ENCODE measurements at places on chromosomes 4 and X.

DNA sequence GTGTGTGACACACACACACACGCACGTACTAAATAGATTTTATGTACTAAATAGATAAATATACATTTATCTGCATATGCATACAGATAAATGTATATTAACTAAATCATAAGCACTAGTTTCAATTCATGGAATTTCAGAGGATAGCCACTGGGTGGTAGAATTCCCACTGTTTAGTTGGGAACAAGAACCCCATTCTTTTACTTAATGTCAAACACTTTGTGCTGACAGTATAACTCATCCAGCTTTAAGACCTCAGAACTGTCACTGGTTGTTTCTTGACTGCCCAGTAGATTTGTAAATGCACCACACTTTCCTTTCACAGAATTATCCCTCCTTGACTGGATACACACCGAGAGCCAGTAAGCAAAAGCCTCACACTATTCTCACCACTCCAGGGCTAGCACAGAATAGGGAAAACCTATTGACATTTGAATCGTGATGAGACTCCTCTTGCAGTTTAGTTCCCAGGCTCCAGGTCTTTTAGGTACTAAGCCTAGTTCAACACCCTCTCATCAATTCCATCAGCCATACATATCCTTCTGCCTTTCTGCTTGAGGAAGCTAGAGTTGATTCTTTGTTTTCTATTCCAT is 32.4 kb downstream of the PPARGC1A start:
- no peak for DNase-seq

DNA sequence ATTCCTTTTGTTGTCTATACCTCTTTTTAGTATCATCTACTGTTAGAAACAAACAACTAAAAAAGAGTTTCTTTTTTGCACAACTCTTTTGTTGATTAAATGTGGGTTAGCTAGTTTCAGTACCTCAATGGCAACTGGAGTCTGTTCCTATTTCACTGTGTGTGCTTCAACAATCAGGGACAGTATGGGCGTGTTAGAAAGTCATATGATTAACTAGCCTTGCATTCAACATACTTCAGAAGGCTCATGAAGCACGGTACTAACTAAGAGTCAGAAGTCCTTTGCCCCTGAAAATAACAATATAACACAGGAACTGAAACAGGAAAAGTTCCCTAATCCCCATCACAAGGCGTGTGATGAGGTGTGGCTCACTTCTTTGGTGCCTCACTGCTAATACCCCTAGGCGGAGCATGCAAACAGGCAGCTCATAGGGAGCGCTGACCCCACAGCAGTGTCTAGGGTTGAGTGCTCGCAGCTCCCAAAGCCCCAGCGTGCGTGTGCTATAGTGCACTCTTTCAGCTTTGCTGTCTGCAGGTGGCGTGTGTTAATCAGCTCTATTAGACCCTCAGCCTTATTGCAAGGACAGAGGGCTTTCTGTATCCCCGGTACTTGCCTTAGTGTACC is 203.1 kb upstream of the NDST3 start:
- DNase-seq, result no peak

GRCh38 chrX:110851780-110852179 is 56.2 kb upstream of the CHRDL1 start:
- DNase-seq, result no peak

- DNase-seq, result no peak
Measured at GRCh38 chrX:152428120-152428519, 23.0 kb downstream of the GABRA3 start.

DNA sequence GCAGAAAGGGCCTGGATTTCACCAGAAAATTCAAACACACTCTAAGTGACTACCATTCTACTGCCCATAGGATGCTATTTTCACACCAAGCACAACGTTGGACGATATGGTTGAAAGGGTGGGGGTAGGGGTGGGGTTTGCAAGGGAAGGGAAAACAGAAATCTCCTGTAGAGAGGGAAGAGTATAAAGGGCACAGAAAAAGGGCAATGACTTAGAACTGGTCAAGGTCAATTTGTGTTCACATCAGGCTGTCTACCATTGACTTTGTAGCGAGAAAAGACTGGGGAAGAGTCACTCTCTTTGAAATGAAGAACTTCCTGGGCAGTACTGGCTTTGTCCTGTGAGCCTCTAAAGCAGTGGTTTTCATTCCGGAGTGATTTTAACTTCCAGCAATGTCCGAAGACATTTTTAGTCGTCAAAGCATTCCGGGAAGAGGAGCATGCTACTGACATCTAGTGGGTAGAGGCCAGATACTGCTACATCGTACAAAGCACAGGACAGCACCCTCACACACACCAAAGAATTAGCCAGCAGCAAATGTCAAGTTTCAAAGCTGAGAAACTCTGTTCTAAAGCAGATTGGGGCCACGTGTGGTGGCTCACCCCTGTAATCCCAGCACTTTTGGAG is 48.4 kb upstream of the SLC7A3 start:
- no peak for DNase-seq

DNA sequence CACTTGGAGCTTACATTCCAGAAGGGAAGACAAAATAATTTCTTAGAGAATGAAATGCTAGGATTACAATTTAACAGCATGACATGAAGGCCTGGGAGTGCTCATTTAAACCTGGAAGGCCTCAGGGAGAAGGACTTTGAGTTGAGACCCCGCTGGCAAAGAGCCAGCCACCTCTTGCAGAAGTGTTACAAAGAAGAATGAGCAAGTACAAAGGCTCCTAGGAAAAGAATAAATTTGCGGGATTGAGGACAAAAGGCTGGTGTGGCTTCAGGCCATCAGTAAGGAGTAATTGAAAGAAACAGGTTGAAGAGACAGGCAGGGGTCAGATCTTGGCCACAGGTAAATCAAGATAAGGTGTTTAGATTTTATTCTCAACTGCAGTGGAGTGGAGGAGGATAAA is 3.1 kb upstream of the ELOVL6 start:
- DNase-seq, result no peak

DNA sequence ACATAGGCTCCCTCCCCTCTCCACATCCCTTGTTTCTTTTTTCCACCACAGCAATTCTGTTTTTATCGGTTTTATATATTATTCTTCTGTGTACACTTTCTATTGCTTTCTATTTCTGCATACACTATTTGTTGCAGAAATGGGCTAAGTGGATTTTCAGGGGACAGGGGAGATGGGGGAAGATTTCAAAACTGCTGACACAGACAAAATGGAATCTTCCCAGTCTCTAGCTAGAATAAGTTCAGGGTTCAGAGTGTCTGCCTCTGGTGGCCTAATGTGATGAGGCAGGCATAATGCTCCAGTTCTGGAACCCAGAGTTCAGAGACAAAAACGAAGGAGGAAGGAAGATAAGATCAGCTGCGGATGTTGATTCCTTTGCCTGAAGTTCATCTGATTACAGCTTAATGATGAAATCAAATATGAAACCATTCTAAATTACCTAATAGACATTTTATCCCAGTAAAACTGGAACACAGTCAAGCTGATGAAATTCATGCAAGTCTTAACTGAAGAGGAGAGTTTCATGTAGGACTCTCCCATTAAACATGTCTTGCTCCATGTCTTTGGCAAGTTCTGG is 447.1 kb downstream of the AFF2 start:
- no peak for DNase-seq

DNA sequence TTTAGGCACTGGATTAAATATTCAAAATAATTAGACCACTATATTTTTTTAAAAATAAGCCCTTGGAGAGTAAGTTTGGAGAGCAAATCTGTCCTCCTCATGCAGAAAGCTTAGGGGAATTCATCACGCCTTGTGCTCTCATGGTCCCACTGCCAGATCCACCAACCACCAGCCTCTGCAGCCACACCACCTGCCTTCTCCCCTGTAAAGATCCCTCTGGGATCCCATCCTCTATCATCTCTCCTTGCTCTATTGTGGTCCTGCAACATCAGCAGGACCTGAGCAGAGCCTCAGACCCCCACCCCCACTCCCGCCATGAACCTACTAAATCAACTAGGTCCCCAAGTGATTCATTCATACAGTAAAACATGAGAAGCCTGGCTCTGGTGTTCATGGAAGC is 482.6 kb upstream of the GALNT7 start:
- no peak for DNase-seq

DNA sequence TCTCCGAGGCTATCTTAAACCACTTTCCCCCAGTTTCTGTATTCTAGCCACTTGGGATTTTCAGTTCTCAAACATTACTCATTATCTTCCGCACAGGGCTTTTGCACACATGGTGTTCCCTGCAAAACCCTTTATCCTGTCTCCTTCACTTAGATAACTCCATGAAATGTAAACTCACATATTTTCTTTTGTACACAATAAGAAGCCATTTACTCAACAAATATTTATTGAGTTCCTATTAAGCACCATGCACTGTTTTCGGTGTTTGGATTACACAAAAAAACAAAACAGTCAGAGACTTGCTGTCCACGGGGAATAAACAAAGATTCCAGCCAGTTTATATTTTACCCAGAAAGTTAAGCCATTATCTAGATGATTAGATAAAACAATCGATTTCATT is 42.5 kb upstream of the UNC5C start:
- DNase-seq, result no peak

DNA sequence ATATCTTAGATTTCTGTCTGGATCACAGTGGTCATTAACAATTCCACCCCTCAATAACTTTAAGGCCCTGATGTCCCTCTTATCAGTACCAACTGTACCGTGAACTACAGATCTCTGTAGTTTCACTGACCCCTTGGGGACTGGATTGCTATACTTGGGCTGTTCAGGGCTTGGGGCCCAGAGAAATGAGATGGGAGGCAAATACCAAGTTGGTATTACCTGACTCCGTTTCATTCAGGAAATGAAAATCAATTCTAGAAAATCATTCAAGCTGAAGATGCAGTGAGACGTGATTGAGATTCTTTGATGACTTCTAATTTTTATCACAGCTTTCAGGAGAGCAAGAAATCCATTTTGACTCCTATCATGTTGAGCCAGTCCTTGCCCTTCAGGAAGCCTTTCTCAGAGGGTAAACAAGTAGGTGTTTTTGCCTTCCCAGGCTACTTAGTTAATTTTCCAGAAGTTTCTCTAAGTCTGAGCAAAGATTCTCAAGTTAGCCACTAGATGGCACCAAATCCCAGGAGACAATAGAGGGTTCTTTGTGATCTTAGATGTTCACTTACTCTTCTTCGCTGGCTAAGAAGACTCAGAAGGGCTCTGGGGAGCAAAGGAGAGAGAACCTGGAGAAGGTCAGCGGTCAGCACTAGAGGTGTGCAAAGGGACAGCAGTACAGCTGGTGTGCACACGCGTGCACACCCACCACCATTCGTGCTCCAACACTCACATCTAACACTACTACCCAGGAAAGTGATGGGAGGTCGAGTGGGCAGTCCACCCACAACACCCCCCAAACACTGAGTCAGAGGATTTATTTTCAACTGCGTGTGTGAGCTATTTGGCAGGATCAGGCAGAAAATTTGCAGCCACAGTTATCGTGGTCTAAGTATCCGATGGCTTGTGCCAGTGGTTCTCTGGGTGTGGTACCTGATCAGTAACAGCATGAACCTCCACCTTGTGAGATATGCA is 7.4 kb downstream of the HNRNPH2 start:
- no peak for DNase-seq

- no peak for DNase-seq
Measured at GRCh38 chr4:163540977-163541376, 46.5 kb downstream of the TMA16 start.

GRCh38 chr4:112053825-112054350 is 91.4 kb upstream of the FAM241A start:
- DNase-seq, result no peak

DNA sequence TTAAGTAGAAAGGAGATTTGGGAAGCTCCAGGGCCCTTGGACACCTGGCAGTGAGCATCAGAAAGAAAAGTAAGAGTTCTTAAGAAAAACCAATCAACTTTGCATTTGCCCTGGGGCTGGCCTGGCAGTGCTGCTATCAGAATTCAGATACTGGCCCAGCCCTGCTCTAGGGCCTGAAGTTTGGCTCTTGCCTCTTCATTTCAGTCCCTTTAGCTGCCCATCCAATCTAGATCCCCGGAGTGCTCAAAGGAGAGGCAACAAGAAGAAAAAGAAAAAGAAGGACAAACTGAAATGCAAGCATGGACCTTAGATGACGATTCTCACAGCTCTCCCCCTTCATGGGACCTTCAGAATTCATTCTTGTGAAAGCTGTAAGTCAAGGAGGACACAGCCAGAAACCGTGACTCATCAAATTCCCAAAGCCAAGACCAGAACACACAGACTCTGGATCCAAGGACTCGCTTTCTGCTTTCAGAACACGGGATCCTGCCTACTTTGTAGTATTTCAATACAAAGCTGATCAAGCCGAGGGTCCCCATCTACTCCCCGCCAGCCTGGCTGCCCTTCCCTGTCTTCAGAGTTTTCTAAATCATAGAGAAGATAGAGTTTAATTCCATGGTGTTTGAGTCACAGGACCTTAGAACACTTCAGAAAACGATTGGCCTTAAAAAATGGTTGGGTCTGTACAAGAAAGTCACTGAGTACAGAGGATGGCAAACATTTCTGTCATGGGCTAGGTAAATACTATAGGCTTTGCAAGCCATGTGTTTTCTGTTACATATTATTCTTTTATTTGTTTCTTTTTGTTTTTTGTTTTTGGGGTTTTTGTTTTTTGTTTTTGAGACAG is 103.7 kb downstream of the RBM47 start:
- DNase-seq, result no peak

DNA sequence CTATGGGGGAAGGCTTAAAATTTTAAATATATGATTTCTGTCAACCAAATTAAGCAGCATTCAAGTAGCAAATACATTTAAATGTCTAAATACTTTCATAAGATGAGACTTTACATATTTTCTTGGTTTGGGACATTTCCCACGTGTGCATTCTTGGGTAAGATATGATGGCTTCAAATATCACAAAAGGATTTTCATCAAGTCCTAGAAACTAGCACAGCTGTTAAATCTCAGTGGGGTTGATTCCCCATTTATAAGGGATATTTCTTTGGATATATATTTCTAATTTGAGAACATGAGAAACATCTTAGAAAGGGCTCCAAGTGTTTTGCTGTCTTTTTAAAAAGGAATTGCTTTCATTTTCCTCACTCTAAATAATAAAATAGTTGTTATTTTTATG is 90.2 kb downstream of the P2RY10 start:
- no peak for DNase-seq

GRCh38 chrX:47311932-47312774 is 58.2 kb upstream of the ZNF157 start:
- DNase-seq, result peak; percentile 4

GRCh38 chr4:183517781-183518180 is 12.9 kb downstream of the ING2 start:
- no peak for DNase-seq

DNA sequence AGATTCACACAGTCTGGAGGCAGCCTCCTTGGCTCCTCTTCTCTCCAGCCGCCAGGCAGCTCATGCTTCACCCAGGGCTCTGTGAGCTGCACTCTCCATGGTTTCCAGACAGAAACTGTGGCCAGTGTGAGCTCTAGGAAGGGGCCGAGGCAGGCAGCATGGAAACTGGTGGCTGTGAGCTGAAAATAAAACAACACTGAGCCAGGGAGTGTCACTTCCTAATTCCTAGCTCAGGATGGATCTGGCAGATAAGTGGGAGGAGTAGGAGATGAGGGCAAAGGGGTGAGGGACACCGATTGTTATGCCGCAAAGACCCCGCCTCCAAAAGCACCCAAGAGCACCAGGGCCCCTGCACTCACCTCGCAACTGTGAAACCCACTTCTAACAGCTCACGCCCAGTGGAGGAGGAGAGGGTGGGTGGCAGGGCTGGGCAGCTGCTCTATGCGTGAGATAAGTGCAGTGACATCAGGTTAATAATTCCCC is 69.8 kb downstream of the FHDC1 start:
- DNase-seq, result no peak
